ENCODE measurements at places on chromosomes 3 and 15.

GRCh38 chr3:184795522-184796190, 16.3 kb upstream of the VPS8 start:
- no peak for DNase-seq

DNA sequence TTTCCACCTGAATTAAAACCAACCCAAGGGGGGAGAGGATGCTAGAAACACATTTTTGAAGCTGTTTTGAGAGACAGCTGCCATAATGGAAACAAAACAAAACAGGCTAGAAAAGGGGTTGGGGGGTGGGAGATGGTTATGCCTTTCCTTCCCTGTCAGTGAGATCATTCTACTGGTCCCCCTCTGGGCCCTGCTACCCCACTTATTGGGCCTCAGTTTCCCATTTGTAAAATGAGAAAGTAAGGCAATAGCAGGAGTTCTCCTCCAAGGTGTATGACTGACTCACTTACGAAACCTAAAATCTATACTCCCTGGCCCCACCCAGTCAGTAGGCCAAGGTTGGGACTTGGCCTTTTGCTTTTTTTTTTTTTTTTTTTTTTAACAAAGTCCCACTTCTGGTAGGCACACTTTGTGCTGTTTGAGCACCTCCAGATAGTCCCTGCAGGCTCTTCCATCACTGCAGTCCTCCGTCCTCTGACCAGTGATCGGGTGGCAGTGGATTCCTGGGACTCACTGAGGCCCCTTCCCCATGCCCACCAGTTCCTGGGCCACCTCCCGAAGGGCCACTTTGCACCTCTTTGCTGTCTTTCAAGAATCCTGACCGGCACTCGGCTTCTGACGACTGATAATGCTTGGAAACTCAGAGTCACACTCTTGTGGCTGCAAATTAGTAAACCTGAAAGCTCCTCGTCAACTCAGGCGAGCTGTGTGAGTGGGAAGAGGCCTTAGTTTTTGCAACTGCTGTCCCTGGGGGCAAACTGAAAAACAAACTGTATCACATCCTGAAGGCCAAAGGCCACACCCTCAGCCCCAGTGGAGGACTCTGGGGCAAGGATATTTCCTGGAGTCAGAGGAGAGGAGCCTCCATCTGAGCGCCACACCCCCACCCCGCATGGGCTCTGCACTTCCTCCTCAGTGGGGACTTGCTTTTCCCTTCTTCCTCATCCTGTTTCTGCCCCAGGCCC, 6.7 kb upstream of the PSTPIP1 start:
- peak; percentile 94 for DNase-seq

GRCh38 chr3:127174715-127175140, 18.2 kb upstream of the PRR23E start:
- DNase-seq: no peak

DNA sequence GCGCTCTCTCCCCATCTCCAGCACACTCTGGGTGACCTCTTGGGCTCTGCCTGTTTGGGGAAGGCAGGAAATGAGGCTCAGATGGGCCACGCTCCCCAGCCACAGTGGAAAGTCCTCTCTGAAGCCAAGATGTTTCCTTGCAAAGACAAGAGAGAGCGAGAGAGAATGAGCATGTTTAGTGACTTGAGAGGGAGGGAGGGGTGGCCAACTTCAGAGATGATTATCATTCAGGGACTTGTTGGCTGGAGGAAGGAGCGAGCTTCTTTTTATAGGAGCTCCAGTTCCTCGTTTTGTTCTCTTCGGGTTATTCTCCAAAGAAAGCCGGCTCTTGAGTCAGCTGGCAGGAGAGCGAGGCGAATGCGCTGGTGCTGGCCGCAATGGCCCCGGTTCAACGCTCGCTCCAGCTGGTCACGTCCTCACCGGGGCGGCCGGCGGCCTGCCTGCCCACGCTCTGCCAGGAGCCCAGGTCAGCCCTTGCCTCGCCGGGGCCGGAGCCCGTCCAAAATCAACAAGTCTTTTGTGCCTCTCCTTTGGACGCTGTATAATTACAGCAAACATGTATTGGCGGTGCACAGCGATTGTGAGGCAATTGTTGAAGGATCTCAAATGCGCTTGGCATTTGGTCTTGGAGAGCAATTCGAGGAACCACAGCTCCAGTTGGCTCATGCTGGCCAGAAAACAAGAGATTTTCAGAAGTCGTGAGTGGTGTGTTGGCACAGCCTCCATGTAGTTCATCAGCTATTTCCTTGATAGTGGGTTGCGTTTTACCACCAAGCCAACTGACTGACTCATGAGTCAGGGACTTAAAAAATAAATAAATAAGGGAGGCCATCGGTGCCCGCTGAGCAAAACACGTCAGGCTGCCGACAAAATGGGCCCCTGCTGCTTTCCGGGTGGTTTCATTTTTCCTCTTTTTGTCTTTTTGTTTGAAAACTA, 288.6 kb downstream of the UACA start:
- DNase-seq: peak; percentile 9

DNA sequence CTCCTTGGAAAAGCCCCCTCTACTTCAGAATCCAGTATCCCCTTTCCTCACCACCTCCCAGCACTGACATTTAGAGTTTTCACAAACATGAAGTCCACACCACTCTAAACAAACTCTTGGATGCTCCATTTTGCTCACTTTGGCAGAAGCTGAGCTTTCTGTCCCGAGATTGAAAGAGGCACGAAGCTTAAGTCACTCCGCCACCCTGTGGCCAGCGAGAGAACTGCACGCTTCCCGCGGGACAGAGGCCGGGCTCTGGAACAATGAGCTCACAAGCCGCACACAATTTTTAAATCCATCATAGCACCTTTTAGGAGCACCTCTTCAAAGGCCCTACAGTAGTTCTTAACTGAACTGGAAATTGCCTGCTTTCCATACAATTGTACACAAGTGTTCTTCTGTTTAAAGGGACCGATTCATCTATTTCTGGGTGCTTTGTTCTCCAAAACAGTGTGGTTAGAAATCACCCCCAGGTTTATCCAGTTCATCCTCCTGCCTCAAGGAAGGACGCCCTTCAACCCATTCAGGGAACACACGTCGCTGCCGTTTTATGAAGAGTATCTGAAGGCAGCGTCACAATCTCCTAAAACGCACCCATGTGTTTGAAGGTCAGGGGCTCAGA, 226.1 kb downstream of the VPS13C start:
- DNase-seq: peak; percentile 39

Measured in AML-193 (cell line).